Karpas-422 (cell line): ENCODE measurements at places on chromosomes 5 and 9.

GRCh38 chr5:147234239-147234824 lies 494 bp upstream of the STK32A start:
- no peak for DNase-seq

DNA sequence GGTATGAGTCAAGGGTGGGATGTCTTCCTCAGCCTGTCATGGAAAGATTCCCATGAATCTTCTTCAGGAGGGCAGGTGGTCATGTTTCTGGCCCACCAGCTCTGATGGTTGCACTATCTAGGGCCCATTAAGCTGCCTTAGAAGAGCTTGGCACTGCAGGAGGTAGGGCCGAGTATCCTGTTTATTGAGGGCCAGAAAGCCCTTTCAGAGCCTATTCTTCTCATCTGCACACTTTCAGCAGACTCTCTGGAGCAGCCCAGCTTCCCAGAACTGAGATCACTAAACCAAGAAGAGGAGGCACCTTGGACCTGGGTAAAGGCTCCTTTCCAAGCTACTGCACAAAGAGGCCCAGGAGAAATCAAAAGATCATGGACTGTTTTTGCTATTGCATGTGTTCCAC lies 146.5 kb downstream of the MTX3 start:
- DNase-seq = no peak

- no peak for DNase-seq
Measured at GRCh38 chr5:153659039-153659736, 168.7 kb downstream of the GRIA1 start.

DNA sequence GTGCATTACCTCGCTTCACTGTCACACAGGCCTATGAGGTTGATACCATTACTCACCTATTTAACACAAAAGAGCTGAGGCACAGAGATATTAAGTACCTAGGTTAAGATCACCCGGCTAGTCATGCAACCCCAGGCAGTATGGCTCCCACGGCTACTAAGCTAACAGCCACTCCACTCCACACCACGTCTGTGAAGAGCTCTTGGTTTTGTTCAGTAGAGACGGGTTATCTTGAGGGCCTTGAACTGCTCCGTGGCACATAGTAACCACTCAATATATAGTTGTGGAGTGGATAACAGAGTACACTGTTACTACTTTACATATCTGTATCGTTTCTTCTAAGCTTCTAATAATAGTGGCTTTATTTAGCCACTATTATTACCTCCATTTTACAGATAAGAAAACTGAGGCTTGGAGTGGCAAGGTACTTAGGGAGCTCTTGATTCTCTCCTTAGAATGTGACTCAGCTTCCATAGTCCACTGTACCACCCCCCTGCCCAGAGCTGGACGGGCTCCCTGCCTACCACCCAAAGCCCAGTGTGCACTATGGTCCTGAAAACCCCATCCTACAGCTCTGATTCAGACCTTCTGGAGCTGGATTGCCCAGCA lies 1.0 kb upstream of the CORO2A start:
- no peak for DNase-seq

DNA sequence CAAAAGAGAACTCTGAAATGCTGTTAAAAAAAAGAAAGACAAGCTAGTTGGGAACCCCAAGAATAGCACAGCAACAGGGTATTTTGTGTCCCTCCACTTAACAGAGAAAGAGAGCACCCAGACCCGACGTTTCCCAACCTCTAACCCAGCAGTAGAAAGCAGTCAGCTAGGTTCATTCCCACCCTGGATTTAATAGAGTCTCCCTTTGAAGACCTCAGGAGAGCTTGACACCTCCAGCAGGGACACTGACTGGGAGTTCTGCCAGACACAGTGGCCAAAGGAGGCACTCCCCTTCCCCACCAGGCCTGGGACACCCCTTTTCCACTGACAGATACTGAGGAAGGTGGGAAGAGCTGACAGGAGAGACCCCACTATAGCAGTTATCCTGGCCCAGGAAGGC lies 337.5 kb upstream of the MSX2 start:
- DNase-seq = no peak
